ENCODE measurements at places on chromosomes 16 and 17. TPM values are rescaled to one million over a fixed set of nuclear protein-coding genes. Genes with fewer than 3 reads are reported as not detected.

Gene RSAD1
- total RNA-seq, result 28.8 TPM

Gene STAC2
- 2.5 TPM for total RNA-seq

Gene HEATR9
- total RNA-seq, result not detected

Gene PPM1E
- 2.3 TPM for total RNA-seq

Gene HEATR3
- total RNA-seq, result 16.1 TPM

Gene GP2
- total RNA-seq, result not detected

Gene MOSMO
- total RNA-seq, result 14.8 TPM

Gene MRPS7
- total RNA-seq, result 99.8 TPM

Gene CCDC102A
- total RNA-seq, result 10.4 TPM

Gene C17orf67
- 1.3 TPM for total RNA-seq

Gene ST6GALNAC2
- total RNA-seq, result 5.3 TPM

Gene USP10
- total RNA-seq, result 63.9 TPM

Gene ACSM5
- total RNA-seq, result 12.5 TPM

Gene PSME3IP1
- total RNA-seq, result 63.6 TPM

Gene VASN
- total RNA-seq, result 12.2 TPM

Gene SRCIN1
- total RNA-seq, result 3.7 TPM

Gene SLC2A4
- total RNA-seq, result 102 TPM

Gene KCNJ2
- 9.2 TPM for total RNA-seq

Gene MYH8
- not detected for total RNA-seq

Gene G6PC1
- not detected for total RNA-seq

Gene WSCD1
- 6.4 TPM for total RNA-seq

Gene CD7
- 1.0 TPM for total RNA-seq

Gene ZFPM1
- 11.4 TPM for total RNA-seq

Gene MYH1
- not detected for total RNA-seq

Gene FBXO39
- total RNA-seq, result not detected

Gene SPSB3
- 24.5 TPM for total RNA-seq

Gene NOD2
- total RNA-seq, result 0.82 TPM

Gene OR3A3
- total RNA-seq, result not detected

Gene CXCL16
- total RNA-seq, result 6.3 TPM

Gene DNAH3
- 0.12 TPM for total RNA-seq

Gene PRKCB
- total RNA-seq, result 3.6 TPM

Gene CA7
- not detected for total RNA-seq

Gene NPB
- total RNA-seq, result 0.53 TPM

Gene CYB5D1
- 12.6 TPM for total RNA-seq

Gene ITGAX
- total RNA-seq, result 2.1 TPM

Gene TEX19
- not detected for total RNA-seq

Gene CACNG5
- total RNA-seq, result not detected

Gene KRT36
- total RNA-seq, result not detected

Gene MT1E
- total RNA-seq, result 72.7 TPM

Gene ABCC3
- total RNA-seq, result 5.9 TPM

Gene SMTNL2
- 20.8 TPM for total RNA-seq

Gene DPEP3
- total RNA-seq, result not detected

Gene CACNA1G
- 4.5 TPM for total RNA-seq

Gene LRRC36
- total RNA-seq, result 0.32 TPM

Gene LUC7L
- 32.0 TPM for total RNA-seq

Gene PRR15L
- not detected for total RNA-seq

Gene NPIPB9
- total RNA-seq, result not detected

Gene HCRT
- not detected for total RNA-seq

Gene CALB2
- total RNA-seq, result 1.7 TPM

Gene DNAAF8
- 0.38 TPM for total RNA-seq
